ENCODE measurements at places on chromosomes 3 and 15. TPM values are rescaled to one million over a fixed set of nuclear protein-coding genes. Genes with fewer than 3 reads are reported as not detected.
A peak's percentile ranks its signal among the peaks of the same experiment; 100 is the strongest.

DNA sequence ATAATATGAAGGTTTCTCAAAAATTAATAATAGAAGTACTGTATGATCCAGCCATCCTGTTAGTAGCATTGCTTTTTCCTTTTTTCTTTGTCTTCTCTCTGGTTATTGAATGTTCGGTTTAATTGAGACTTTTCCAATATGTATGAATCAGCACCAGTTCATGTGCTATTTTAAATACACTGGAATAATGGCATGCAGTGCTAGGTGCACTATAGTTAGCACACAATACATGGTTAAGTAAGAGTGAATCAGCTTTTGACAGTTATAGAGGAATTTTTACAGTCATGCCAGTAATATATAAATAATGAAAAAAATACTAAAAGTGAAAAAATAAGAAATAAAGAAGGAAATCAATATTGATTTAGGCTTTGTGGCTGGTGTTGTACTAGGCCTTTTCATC lies 113.8 kb upstream of the STRIT1 start:
- DNase-seq, result no peak

GRCh38 chr3:102181175-102181920 lies 253.5 kb upstream of the ZPLD1 start:
- DNase-seq, result no peak

GRCh38 chr3:99332718-99333117 lies 305.7 kb upstream of the COL8A1 start:
- DNase-seq, result no peak

GRCh38 chr3:33428734-33429133 lies 11.5 kb downstream of the UBP1 start:
- no peak for DNase-seq

DNA sequence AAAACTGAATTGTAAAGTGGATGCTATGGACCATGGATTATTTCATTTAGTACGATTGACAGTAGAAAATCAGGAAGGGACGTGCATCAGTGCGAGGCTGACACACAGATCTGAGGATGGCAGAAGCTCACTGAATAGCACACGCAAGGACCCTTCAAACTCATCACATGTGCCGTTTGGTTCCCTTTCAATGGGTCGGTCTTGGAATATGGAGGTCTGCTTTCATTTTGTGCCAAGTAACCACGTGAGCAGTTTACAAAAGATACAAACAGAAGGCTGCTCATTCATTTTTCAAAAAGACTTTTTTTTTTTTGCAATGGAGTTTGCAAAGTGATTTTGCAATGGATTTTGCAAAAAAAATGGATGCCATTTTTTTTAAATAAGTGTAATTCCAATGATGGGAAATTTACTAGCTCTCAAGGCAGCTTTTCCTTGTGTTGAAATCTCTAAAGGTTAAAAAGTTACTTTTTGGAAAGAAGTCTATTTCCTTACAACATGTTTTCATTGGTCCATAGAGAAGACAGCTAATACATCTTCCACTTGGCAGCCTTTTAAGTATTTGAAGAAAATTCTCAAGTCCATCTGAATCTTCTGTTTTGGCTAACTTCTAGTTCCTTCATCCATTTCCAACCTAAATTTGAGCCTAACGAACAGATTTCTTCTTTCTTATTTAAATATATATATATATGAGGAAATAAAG lies 392.3 kb upstream of the TPRG1 start:
- DNase-seq, result no peak

DNA sequence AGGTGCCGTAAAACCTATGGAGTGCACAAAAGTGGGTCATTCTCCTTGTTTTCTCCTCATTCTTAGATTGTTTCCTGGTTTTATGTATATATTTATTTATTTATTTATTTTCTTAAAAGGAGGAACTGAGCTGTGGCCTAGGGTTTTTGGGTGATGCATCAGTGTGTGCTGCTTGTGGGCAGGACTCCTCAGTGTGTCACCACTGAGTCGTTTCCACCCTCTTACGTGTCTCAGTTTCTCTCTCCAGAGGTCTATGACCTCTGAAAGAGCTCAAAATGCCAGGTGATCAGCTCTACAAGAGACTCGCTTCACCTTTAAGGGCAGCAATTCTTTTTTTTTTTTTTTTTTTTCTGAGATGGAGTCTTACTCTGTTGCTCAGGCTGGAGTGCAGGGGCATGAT lies 72.9 kb downstream of the CD200 start:
- DNase-seq, result no peak

DNA sequence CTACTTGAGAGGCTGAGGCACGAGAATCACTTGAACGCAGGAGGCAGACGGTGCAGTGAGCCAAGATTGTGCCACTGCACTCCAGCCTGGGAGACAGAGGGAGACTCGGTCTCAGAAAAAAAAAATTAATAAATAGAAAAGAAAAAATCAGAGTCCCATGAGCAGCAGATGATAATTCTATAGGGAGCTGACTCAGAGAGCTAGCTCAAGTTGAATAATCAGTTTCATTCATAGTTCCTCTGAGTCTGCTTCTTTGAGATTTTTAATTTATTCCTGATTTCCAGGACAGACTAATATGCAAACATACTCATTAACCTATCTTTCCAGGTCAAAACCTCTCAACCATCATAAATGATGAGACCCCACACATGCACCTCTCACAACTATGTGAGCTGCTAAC lies 55.0 kb upstream of the PTX3 start:
- no peak for DNase-seq

GRCh38 chr15:85298941-85299340 lies 81.5 kb upstream of the AKAP13 start:
- no peak for DNase-seq

DNA sequence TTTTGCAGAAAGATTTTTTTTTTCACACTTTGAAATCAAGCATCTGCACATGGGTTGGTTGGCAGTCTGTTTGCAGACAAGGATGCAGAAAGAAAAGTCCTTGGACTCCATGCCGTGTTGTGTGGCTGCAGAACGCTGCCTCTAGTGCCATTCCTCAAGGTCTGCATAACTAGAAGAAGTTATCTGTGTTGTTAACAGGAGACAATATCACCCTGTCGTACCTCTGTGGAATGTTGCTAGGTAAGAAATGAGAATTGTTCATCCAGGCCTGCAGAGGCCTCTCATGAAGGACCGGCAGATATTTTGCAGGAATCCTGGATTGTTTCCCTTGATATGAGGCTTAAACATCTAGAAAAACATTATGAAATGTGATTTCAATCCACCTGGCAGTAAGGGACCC lies 58.5 kb upstream of the PPARG start:
- DNase-seq, result no peak

- DNase-seq, result no peak
Measured at GRCh38 chr3:59480486-59480995, 430.7 kb upstream of the CFAP20DC start.

GRCh38 chr15:99345832-99346462 lies 94.7 kb downstream of the LRRC28 start:
- no peak for DNase-seq

- DNase-seq, result no peak
Measured at GRCh38 chr3:123949641-123950040, 11.4 kb downstream of the CCDC14 start.

DNA sequence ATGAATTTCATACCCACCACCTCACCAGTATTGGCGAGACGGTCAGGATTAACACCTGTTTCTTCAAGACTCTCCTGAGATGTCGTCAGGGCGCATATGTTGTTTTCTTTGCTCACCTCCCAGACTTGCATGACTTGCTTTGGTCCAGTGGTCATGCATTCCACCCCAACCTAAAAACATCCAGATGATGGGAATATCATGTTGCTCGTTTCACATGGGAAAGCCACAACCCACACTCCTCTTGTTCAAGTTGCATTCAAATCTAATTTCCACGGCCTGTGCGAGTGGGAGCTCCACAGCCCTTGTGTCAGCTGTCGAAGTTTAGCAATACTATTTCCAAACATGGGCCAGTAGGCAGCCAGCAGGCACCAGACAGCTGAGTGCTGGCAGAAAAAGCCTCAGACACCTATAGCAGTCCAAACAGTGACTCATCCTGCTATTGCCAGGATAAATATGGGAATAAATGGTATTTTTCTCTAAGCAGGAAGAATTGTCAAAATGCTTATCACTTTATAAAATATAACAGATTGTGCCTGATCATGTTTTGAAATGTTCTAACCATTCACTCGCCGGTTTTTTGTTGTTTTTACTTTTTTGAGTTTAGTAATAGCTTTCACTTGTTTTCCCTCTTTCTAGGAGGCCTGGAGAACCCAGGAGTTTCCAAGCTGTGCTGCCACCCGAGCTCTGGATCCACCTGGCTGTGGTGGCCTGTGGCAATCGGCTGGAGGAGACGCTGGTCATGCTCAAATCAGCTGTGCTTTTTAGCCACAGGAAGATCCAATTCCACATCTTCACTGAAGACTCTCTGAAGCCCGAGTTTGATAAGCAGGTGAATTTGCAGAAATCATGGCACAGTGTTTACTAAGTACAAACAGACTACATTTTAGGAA lies 20.1 kb downstream of the GXYLT2 start:
- DNase-seq, result peak; percentile 34

GRCh38 chr3:44918581-44918980 lies 44.2 kb downstream of the TGM4 start:
- no peak for DNase-seq

GRCh38 chr3:178676942-178677790 lies 140.9 kb downstream of the KCNMB2 start:
- DNase-seq, result no peak

- DNase-seq, result peak; percentile 80
Measured at GRCh38 chr3:138068579-138069174, 46.7 kb downstream of the DZIP1L start.

DNA sequence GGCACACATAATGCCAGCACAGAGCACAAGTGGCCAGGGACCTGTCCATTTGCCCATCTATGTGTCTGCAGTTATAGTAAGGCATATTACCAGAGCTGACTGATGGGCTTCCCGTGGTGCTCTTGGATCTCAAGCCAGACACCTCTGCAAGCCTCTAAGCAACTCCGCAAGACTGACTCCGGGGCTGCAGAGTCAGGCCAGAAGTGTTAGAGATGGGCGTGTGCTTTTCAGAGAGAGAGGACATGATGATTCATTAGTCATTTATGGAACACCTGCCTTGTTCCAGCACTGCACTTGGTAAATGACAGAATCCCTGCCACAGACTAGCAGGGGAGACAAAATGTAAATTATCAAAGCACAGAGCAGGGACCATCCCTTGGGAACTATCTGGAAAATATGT lies 559.0 kb downstream of the PDCD6IP start:
- DNase-seq, result no peak

DNA sequence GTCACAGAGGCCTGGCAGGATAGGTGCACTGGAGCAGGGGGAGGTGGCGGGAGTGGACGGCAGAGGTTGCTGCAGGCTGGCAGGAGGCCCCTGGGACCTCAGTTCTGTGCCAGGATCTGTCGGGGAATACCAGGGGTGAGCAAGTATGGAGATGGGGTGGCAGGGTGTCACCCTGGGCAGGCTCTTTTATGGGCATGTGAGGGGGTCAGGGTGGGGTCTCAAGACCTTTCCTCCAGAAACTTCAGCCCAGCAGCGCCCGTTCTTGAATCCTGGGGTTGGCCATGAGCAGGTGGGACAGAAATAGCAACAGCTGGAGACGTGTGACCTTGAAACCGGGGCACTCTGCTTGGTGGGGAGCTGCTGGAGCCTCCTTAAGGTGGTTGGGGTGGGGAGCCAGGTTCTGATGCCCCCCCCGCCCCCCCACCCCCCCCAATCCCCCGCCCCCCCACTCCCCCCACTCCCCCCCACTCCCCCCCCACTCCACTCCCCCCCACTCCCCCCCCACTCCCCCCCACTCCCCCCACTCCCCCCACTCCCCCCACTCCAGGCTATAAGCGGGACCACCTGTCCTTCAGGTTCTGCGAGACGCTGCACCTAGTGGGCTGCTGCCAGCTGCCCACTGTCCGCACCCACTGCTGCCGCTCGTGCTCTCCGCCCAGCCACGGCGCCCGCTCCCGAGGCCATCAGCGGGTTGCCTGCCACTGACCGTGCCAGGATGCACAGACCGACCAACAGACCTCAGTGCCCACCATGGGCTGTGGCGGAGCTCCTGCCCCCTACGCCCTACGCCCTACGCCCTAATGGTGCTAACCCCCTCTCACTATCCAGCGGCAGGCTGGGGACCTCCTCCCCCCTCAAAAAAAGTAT lies 84.9 kb downstream of the TBC1D2B start:
- DNase-seq, result no peak

PAQR5 gene
- polyA plus RNA-seq, result 0.09 TPM

C3orf62 gene
- polyA plus RNA-seq, result 2.8 TPM

ZCWPW2 gene
- polyA plus RNA-seq, result 2.0 TPM

STT3B gene
- polyA plus RNA-seq, result 33.8 TPM

CCDC54 gene
- not detected for polyA plus RNA-seq

FRMD4B gene
- 1.5 TPM for polyA plus RNA-seq

CGNL1 gene
- 0.20 TPM for polyA plus RNA-seq

GPR171 gene
- polyA plus RNA-seq, result 0.05 TPM

WDR5B gene
- polyA plus RNA-seq, result 1.9 TPM

Measured in psoas muscle (tissue), 8 donors.